ENCODE measurements at places on chromosomes 3 and 15. TPM values are rescaled to one million over a fixed set of nuclear protein-coding genes. Genes with fewer than 3 reads are reported as not detected.

The LIPH gene
- 0.58 TPM for total RNA-seq

The IMP3 gene
- 79.8 TPM for total RNA-seq

The PLCD1 gene
- total RNA-seq = 29.8 TPM

The UACA gene
- total RNA-seq = 44.2 TPM

The IDH2 gene
- 109 TPM for total RNA-seq

The SERINC4 gene
- not detected for total RNA-seq

DNA sequence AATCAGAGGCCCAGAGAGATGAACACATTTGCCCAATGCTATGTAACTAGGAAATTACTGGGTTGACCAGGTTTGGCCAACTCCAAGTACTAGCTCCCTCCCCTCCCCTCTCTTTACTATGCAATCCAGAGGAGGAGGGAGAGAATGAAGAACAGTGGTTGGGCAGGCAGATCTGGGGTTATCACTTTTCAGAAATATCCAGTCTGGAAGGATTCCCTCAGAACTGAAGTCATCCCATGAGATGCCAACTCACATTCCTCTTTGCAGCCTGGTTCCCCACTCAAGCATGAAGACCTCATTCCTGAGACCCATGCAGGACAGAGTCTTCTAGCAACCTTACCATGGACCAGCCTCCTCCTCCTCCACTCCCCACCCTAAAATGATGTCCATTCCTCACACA lies 201.1 kb downstream of the TLE3 start:
- ATAC-seq = no peak

- no peak for ATAC-seq
Observed at GRCh38 chr3:72078676-72079368, 293.9 kb upstream of the PROK2 start.

GRCh38 chr3:53253707-53254508 lies 1.9 kb downstream of the TKT start:
- no peak for ATAC-seq

GRCh38 chr3:48851407-48851806 lies 3.7 kb upstream of the PRKAR2A start:
- no peak for ATAC-seq

- no peak for ATAC-seq
Observed at GRCh38 chr3:188255190-188255589, 101.2 kb downstream of the LPP start.

- ATAC-seq = no peak
Observed at GRCh38 chr3:137787529-137787928, 23.4 kb downstream of the SOX14 start.

GRCh38 chr3:124257336-124257864 lies 265.5 kb upstream of the ROPN1 start:
- ATAC-seq = no peak

DNA sequence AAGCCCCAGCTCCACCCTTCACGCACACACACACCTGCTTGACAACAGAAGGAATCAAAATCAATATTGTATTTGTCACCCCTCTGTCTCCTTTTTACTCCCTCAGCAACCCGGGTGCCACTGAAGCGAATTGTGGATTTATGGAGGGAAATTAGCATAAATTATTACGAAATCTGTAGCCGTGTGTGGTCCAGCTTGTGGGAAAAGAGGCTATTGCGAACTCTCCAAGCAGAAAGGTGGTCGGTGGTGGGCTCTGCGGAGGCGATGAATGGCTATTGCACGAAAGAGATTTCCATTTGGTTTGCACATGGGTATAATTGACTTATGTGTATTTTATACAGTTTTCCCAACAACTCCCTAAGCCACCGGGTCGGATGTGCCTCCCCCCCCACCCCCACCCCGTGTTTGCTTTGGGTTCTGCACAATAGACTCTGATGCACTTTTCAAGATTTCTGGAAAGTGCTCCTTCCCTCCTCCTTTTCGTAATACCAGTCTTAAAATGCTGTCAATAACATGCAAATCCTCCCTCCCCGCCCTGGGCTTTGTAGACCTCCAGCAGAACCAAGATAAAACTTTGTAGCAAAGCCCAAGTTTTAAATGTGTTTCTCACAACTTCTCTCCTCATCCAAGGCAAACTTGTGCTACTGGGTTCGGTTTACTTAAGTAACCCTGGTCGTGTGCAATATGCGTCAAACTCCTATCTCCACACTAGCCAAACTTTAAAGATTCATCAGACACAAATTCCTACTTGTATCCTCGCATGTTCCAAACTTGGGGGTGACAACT lies 3.1 kb upstream of the FOXB1 start:
- no peak for ATAC-seq

GRCh38 chr3:117488983-117489382 lies 779.4 kb downstream of the TUSC7 start:
- no peak for ATAC-seq

DNA sequence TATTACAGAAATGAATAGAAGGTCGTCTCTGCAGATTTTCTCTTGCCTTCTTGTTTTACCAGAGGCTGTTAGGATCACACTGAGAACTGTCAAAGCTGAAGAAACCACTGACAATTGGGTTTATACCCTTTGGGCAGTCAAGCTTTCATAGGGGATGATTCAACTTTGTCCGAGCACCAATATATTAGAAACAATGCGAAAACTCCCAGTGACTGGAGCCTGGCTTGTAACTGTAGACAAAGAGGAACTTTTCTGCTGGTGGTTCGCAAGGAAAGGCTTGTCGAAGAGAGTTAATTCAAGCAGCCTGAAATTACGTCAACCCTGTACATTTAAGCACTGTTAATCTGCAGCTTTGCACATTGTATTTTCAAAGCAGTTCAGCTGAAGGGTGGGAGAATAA lies 193.2 kb upstream of the ZNF385D start:
- ATAC-seq = no peak

DNA sequence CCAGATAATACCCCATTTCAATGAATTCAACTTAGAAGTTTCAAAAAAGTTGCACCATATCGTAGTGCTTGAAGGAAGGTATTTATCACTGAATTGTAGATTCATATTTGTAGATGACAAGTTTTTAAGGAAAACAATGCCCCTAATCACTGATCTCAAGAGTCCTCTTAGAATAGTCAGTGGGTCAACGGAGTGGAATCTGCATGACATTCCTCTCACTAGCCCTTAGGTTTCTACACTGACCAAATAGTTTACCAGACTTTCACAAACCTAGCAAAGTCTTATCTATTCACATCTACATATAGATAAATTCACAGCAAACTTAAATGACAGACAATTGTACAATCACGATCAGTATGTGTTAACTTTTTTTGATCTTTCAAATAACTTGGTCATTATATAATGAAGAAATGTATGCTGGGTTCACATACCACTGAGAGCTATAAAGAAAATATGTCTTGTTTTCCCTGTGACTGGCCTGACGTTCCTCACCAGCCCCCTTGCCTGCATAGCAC lies 35.7 kb upstream of the PHLDB2 start:
- ATAC-seq = no peak

DNA sequence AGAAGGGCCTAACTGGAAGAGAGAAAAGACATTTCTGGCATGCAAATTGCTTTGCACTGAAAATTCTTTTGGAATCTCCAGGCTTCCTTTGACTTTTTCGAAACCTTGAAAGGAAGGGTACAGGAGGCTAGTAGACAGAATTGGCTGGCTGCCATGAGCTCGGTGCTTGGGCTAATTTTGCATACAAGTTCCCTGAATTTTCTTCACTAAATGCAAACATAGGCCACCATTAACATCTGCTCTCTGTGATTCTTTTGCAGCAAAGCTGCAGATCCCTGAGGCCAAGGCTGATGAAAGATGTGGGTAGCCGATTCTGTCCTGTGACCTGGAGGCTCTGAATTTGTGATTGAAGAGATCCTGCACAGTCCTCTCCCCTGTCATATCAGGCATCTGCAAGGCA lies 247.8 kb upstream of the MCTP2 start:
- no peak for ATAC-seq

- ATAC-seq = peak; percentile 48
Observed at GRCh38 chr3:176906046-176906905, 291.0 kb downstream of the TBL1XR1 start.

DNA sequence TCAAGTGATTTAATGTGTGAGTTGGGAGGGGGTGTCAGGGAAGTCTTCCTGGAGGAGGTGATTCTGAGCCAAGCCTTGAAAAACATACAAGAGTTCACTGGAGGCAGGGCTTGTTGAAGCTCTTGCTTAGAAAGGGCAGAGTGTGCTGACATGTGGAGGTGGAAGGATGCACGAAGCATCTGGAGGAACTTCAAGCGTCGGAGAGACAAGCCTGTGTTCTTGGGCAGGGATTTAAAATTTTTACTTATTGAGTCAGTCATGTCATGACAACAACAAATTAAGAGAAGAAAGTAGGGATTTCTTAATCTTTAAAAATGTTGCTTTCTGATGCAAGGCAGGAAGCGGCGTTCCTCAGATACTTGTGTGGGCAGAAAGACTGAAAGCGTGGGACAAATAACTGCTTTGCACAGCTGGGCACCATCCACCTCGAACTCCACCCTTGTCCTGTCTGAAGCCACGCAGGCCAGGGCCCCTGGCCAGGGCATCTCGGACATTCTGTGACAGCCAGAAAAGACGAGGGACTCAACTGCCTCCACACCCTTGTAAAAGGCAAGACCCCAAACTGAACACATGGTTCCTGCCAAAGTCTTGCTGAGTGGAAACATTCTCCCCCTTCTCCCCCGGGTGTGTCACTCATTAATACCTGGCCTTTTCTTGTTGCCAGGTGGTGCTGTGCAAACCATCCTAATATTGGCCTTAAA lies 6.9 kb upstream of the IL16 start:
- ATAC-seq = peak; percentile 91

- ATAC-seq = no peak
Observed at GRCh38 chr15:60715859-60716258, 236.9 kb upstream of the ICE2 start.

DNA sequence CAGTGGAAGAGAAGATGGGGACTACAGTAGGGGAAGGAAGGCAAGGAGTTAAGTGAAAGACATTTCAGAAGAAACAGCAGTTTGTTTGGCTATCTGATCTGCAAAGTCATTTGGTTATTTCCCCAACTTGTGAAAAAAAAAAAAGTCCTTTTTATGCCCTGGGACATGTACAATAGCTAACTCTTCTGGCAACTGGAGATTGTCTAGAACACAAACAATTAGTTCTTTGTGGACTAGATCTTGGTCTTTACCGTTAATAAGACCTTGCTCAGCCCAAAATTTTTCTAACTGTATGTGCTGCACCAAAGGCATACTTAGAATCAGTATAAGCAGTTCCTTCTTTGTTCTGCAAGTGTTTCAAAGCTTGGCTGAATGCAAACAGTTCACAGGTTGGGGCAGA lies 103.5 kb upstream of the NECTIN3 start:
- ATAC-seq = no peak

- no peak for ATAC-seq
Observed at GRCh38 chr15:69909719-69910444, 187.8 kb downstream of the TLE3 start.

GRCh38 chr3:52552089-52552488 lies 15.7 kb downstream of the UQCC5 start:
- ATAC-seq = no peak

- no peak for ATAC-seq
Observed at GRCh38 chr3:175980486-175981090, 1121.5 kb downstream of the NAALADL2 start.

- ATAC-seq = peak; percentile 76
Observed at GRCh38 chr15:70605606-70606410, 157.6 kb downstream of the UACA start.

DNA sequence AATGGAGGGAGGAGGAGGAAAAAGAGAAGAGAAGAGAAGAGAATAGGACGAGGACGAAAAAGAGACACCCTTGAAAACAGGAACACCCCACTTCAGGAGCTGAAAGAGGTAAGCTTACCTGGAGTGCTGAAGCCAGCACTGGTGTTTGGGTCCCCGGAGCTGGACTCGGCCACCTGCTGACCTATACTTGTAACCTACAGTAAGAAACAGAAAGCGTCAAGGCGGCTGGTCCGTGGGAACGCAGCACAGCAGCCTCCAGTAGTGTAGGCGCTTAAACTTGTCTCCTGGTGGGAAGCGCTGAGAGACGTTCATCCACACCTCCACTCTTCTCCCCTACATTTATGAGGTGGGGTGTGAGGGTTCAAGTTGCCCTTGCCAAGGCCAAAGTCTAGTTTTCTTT lies 141.0 kb downstream of the NSMCE3 start:
- no peak for ATAC-seq

DNA sequence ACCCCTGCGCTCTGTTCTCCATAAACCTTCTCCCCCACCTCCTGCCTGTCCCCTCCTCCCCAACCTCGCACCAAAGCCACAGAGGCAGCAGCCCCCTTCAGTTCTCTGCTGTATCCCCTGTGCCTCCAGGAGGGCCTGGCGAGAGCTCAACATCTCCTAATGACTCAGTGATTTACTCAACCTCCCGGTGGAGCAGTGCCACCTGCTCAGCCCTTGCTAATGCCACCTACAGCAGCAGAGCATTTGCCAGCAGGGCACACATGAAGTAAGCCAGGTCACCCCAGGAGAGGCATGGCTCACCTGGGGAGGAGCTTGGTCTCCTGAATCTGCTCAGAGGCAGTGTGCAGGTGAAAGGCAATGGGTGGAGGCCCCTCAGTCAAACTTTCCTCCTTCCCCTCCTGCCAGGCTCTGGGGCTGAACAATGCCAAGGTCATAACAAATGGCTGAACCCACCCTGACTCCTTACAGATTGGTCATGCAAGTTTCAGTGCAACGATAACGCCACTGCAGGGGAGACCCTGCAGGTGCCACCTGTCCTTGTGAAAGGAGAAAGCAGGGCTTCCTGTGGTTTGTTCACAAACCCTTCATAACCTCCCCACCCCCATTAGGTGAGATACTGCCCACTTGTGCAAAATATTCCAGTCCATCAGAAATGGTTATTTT lies 19.8 kb downstream of the TRPM1 start:
- no peak for ATAC-seq

GRCh38 chr15:63191895-63192618 lies 2.7 kb downstream of the RAB8B start:
- ATAC-seq = no peak

DNA sequence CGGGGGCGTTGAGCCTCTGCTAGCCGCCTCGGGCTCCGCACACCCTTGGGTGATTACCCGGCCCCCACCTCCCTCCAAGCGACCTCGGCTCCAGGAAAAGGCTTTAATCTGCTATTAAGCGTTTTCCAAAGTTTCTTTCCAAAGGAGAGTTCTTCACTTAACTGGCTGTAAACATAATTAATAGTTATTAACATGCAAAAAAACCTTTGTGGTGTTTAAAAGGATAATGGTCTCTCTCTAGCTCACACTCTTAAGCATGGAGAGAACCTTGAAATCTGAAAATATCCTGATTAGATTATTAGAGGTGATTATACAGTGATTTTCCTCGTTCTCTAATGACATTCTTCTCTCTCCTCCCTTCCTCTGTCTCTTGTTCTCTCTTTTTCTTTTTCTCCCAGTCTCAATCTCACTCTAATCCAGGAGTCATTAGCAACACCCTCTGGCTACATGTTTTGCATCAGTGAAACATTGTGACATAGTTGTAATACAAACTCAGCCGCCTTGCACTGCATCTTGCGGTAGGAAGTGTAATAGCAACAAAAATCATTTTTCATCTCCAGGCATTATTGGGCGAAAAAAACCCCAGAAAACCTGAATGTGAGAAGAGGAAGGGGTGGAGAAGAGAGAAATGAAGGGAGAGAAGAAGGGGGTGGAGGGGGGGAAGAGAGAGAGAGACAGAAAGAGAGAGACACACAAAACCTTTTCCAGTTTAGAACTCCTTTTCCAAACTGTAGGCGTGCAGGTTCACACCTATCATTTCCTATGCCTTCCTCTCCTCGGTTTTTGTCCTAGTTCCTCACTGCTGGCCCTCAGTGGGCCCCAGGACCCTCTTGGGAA lies 24.4 kb downstream of the NR2F2 start:
- peak; percentile 60 for ATAC-seq

- no peak for ATAC-seq
Observed at GRCh38 chr3:40876496-40876895, 322.8 kb upstream of the CTNNB1 start.
